ENCODE measurements at places on chromosomes 5 and 9. TPM values are rescaled to one million over a fixed set of nuclear protein-coding genes. Genes with fewer than 3 reads are reported as not detected.

HMMR gene
- total RNA-seq, result 6.1 TPM

DNA sequence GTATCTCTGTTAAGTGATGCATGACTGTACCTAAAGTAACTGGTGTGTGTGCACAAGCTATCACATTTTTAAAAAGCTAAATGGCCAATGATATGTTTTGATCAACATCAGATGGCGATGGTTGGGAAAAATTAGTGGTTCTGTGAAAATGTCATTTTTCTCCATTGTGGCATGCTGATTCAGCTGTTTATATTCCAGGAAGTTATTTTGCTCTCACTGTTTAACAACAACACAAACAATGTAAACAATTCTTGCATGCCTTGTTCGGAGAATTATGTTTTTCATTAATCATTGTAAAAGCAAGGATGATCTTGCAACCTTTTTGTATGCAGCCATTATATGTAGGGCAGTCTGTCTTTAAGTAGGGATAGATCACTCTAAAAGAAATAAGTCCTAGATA lies 106.1 kb upstream of the LHFPL2 start:
- DNase-seq, result no peak

DNA sequence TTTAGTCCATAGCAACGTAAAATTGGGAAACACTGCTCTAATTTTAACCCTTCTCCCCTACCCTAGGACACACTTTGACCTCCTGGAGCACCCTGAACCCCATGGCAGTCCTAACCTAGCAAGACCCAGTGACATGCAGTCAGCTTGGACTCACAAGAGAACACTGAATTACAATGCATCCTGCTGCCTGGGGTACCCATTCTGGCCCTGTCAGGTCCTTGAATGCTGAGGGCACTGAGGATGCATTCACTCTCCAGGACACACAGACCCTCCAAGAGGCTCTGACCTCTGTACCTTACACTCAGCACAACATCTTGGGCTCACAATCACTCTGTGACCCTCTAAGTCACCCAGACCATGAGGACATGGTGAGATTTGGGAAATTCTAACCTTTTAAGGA lies 1.8 kb upstream of the PROP1 start:
- DNase-seq, result no peak

DNA sequence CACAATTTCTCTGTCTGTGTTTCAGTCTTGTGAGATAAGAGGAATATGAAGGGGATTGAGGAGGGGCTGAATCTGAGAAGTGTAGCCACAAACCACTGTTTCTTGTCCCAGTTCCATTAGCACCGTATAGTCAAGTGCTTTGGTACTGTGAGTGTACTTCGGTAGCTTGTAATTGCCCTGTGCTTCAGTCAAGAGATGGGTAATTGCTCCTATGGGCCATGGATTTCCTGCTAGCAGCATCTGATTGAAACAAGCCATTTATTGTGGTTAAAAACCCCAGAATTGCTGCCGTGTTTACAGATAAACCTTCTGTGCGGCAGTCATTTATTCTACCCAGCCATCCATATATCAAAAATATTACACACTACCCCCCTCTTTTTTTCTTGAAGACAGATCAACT lies 98.6 kb downstream of the MAT2B start:
- no peak for DNase-seq

DNA sequence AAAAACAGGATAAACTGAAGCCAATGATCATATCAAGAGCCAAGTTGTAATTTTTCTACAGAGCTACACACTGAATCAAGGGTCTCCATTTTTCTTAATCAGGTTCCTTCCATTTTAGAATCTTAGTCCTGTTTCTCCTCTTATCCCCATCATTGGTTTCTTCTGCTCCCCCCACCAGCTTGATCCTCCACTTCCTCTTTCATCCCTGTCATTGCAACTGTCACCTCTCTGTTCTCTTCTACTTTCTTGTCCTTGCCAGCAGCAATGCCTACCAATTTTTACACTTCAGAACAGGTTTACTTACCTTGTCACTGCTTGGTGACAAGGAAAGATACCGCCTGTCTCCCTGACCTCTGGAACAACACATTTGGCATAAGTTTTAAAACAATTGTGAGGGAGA lies 97.3 kb downstream of the CFAP90 start:
- no peak for DNase-seq

DNA sequence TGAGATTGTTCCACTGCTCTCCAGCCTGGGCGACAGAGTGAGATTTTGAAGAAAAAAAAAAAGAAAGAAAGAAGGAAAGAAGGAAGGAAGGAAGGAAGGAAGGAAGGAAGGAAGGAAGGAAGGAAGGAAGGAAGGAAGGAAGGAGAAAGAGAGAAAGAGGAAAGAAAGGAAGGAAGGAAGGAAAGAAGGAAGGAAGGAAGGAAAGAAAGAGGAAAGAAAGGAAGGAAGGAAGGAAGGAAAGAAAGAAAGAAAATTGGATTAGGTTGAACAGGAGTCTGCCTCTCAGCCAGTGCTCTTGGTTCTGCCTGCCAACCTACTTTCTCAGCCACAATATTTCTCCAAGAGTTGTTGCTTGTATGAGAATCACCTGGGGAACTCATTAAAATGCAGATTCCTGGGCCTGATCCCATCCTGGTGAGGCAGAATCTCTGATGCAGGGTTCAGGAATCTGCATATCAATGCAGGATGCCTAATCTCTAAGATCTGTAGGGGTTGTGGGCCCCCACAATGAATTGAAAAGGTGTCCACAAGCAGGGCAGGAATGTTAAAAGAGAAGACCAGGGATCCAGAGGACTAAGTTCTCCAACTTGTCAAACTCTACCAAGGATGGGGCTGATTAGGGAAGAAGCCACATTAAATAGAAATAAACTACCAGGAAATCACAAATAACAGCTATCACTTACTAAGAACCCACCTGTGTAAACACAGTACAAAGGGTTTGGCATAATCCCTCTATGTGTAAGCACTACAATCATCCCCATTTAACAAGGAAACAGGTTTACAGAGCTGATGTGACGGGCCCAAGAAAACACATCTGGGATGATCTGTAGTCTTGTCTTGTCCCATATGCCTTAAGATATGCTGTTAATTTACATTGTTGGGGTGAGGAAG lies 23.4 kb upstream of the GALNT10 start:
- DNase-seq, result no peak

DNA sequence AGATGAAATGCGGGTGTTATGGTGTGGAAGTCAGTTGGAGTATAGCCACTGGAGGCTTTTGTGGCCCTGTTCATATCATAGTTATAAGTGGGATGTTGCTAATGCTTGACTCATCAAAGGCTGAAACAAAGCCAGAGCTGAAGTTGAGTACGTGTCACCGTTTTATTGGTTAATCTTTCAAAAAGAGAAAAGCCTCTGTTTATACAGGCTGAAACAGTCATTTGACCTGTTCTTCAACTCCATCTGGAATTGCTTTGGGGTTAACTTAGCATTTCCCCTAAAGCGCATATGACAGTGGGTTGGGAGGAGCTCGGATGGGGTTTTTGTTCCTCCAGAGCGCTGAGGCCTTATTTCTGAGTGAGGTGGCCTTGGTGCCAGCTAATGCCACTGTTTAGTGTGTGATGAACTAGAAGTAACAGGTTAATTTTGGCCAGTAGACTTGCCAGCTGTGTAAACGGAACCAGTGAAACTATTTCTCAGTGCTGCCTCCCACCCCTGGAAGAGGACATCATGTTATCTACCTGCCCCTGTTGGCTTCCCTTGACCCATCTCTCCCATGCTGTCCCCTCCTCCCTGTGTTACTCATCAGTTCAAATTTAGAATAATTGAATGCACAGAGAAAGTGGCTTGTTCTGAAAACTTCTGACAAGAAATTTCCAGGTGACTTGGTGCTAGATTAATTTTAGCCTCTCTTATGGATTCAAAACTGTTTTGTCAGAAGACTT lies 34.2 kb downstream of the MTAP start:
- DNase-seq, result no peak

GRCh38 chr5:123474228-123474627 lies 37.7 kb upstream of the CSNK1G3 start:
- DNase-seq, result no peak

DNA sequence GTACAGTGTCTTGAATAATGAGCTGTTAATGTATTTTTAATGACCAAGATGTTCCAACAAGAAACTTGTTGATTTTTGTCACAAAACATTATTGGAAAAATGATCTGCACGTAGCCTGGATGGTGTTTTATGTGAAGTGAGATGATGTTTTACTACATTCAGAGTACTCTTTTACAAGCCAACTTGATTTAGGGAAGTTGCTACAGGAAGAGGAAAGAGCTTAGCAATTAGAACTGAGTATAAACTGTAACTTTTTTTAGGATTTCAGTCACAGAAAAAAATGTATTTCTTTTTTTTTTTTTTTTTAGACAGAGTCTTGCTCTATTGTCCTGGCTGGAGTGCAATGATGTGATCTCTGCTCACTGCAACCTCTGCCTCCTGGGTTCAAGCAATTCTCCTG lies 113.6 kb upstream of the ADRA1B start:
- no peak for DNase-seq

All from cerebellum (tissue), 4 donors.